ENCODE measurements at places on chromosomes 16 and 17. TPM values are rescaled to one million over a fixed set of nuclear protein-coding genes. Genes with fewer than 3 reads are reported as not detected.

DNA sequence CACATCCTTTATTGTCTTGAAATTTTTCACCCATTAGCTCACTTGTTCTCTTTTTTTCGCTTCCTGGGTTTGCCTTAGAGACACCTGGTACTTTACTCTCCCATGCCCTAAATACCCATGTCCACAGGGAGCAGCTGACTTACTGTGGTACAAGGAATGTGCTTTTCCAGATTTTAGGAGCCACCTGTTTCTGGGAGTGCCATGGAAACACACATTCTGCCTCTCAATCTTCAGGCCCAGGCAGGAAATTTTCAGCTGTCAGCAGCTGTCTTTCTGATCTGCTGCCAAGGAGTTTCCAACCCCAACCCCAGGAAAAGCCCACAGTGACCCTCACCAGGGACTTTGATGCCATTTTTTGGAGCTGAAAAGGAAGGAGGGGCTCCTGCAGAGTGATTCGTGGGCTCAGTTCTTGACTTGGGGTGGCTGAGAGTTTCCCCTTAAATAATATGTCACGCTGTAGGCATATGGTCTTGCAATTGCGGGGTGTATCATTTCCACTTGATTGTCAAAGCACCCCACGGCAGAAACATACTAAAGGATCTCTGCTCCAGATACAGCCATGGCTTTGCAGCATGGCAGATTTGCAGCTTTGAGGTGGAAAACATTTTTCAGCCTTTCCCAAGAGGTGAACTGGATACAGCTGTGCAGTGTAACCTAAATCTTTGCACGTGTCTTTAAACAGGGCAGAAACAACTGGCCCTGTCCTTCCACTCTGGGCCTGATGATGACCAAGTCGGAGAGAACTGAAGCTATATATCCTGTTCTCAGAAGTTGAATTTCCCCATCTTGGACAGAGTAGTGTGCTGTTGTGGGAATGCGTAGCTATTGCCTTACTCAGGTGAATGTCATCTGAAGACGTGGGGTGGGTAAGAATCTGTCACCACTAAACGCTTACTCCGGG, 19.2 kb downstream of the RBFOX1 start:
- H3K4me3 ChIP-seq, result no peak overlapping the region
- no peaks in the 10 kb centered on the region for H3K4me1 ChIP-seq
- no peak for DNase-seq
- no peaks in the 10 kb centered on the region for H3K27me3 ChIP-seq
- H3K36me3 ChIP-seq, result no peaks in the 10 kb centered on the region
- H3K27ac ChIP-seq, result peak overlapping the region; percentile 5

BAIAP3 gene
- 5.4 TPM for polyA plus RNA-seq

- no peak for DNase-seq
- peaks cover 24% of the 10 kb centered on the region for H3K36me3 ChIP-seq
- peak overlapping the region; percentile 87 for H3K4me3 ChIP-seq
- peaks cover 9% of the 10 kb centered on the region for H3K4me1 ChIP-seq
- H3K27ac ChIP-seq, result peak overlapping the region; percentile 95
Observed at GRCh38 chr17:78840530-78840779, 159 bp downstream of the USP36 start.

GRCh38 chr17:45838751-45839295, 5.9 kb upstream of the SPPL2C start:
- no peaks in the 10 kb centered on the region for H3K4me1 ChIP-seq
- no peak overlapping the region for H3K4me3 ChIP-seq
- no peak for DNase-seq
- H3K27me3 ChIP-seq, result peaks cover 15% of the 10 kb centered on the region
- no peaks in the 10 kb centered on the region for H3K36me3 ChIP-seq
- H3K27ac ChIP-seq, result no peak overlapping the region

- peak overlapping the region; percentile 93 for H3K27ac ChIP-seq
- no peaks in the 10 kb centered on the region for H3K27me3 ChIP-seq
- peak overlapping the region; percentile 82 for H3K4me3 ChIP-seq
- DNase-seq, result no peak
Observed at GRCh38 chr17:28812748-28813377, 29.7 kb downstream of the FAM222B start.

GRCh38 chr16:85861095-85861825, 37.7 kb upstream of the IRF8 start:
- H3K36me3 ChIP-seq, result no peaks in the 10 kb centered on the region
- no peaks in the 10 kb centered on the region for H3K4me1 ChIP-seq
- no peak overlapping the region for H3K4me3 ChIP-seq
- DNase-seq, result no peak
- H3K27me3 ChIP-seq, result no peaks in the 10 kb centered on the region
- H3K27ac ChIP-seq, result no peak overlapping the region

DNA sequence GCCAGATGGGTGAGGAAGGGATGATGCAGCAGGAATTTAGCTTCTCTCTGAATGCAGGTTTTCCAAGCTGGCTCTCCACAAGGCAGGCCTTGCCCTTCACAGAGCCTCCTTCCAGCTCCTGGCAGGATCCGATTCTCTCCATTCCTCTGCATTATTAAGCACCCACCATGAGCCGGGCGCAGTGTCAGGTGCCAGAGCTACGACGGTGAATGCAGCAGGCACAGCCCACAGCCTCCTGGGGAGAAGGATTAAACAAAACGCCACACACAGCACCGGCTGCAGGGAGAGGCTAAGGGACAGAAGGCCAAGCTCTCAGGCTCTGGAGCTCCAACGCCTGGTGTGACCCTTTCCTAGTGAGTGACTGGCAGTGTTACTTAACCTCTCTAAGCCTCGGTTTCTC, 7.1 kb upstream of the MT2A start:
- no peaks in the 10 kb centered on the region for H3K4me1 ChIP-seq
- no peak overlapping the region for H3K4me3 ChIP-seq
- no peak for DNase-seq
- H3K36me3 ChIP-seq, result no peaks in the 10 kb centered on the region
- no peak overlapping the region for H3K27ac ChIP-seq

ATP2C2 gene
- polyA plus RNA-seq, result 0.94 TPM

SLC13A2 gene
- polyA plus RNA-seq, result 0.09 TPM

C16orf46 gene
- 1.4 TPM for polyA plus RNA-seq

DNA sequence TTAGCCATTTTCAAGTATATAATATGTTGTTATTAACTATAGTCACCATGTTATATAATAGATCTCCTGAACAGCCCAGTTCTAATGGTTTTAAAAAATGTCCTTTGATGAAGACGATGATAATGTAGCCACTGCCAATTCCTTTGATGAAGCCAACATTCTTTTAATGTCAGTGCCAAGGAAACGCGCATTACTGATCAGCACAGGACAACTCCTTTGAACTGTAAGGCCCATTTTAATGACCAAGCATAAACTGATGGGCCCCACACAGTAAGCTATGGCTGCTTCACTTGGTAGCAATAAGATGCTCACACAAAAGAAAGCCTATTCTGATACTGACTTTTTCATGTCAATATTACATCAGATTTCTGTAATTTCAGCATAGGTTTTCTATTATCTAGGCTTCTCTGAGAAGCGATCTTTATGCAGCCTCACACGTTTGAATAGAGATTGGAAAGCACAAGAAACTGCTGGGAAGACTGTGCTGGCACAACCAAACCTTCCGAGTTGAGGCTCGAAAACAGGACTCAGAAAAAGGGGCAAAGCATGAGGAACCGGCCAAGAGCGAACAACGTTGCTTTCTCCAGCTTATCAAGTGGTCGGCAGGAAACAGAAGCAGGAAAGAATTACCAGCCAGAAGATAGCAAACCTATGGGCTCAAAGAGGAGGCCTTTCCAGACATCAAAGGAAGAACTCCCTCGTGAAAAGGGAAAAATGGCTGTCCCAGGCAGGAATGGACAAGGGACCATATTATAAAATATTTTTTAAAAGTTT, 19.4 kb downstream of the ERN1 start:
- no peaks in the 10 kb centered on the region for H3K36me3 ChIP-seq
- H3K27ac ChIP-seq, result no peak overlapping the region
- no peak for DNase-seq
- no peaks in the 10 kb centered on the region for H3K27me3 ChIP-seq
- H3K4me1 ChIP-seq, result peaks cover 26% of the 10 kb centered on the region

HSD17B1 gene
- polyA plus RNA-seq, result 6.1 TPM

SLC4A1 gene
- 0.37 TPM for polyA plus RNA-seq
